Left ventricle myocardium inferior (tissue), 1 donor: ENCODE measurements at places on chromosomes 2 and 18.

GRCh38 chr2:201377218-201377617 is 20.1 kb upstream of the FLACC1 start:
- no peak for DNase-seq

DNA sequence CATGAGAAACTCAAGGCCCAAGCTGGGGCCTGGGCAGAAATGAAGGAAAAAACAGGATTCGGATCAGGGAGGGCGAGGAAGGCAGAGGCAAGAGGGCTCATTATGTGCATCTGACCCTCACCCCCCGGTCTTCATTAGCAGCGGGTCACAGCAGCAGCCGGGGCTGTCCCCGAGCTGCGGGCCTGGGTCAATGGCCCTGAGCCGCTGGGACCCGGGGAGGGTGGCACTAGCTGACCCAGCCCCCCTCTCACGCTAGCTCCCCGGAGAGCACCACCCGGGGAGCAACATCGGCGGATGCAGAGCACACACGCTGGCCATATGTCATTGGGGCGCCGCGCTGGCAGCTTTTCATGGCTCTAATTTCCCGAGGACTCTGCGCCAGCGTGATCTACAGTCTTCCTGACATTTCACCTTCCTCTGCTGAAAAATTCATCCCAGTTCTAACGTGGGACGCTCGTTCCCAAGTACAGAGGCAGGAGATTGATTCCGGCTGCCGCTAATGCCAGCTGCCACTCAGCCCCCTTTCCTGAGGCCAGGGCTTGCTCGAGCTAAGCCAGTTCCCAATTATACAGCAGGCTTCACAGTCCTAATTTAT is 63.7 kb downstream of the EIPR1 start:
- no peak for DNase-seq

DNA sequence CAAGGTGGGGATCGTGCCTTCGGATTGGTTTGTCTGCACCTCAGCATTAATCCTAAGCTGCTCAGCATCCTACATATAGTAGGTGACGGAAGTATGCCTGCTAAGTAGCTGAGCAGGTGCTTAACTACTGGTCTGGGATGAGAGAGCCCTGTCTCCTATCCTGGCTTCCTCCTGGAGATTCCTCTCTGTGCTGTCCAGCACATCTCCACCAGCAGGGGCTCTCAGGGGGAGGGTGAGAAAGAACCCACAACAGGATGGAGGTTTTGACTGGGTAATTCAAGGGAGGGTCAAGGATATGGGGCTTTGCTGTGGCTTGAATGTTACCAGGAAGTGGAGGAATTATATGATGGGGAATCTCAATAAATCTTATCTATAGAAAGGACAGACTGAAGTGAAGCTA is 45.4 kb upstream of the KIF5C start:
- no peak for DNase-seq

- DNase-seq = no peak
Measured at GRCh38 chr18:34709750-34710441, at the start of gene DTNA. TSS of gene DTNA (plus strand) at chr18:34710298. CDS start at chr18:34755977, 45,679 bp downstream.

- DNase-seq = peak; percentile 25
Measured at GRCh38 chr2:100321179-100321865, 979 bp downstream of the LONRF2 start.

DNA sequence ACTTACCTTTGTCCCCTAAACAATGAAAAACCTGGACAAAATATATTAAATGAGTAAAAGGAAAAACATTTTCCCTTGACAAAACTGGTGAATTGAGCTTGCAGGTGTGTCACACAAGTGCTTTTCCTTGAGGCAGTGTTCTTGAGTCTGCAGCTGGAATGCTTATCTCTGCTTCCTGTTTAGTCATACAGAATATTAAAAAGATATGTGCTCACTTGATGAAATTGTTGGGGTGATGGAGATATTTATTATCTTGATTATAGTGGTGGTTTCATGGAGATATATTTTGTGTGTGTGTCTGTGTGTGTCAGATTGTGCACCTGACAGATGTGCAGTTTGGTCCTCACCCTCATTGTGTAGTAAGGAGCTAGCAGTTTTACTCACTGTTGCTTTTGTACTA is 3.3 kb downstream of the TAF1B start:
- no peak for DNase-seq

DNA sequence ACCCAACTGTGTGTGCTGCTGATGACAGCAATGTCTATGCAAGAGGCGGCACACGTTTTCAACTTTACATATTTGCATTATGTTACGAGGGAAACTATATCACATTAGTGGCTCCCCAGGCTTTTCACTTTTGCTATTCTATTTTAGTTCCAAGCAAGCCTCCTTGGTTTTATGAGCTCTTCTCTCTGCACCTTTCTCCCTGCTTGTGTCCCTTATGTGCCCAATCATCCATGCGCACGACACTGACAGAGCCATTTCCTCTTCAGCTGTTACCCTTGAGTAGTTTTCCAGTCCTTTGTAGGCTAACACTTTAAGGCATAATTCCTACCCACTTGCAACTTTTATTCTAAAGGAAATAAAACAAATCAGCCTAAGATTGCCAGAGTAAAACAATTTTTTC is 154.3 kb downstream of the TCF4 start:
- DNase-seq = no peak

- no peak for DNase-seq
Measured at GRCh38 chr2:383178-383577, 95.3 kb upstream of the ALKAL2 start.
